ENCODE measurements at places on chromosomes 5 and 9.

- no peak overlapping the region for H3K4me3 ChIP-seq
- no peaks in the 10 kb centered on the region for H3K36me3 ChIP-seq
- no peak for DNase-seq
These were observed 58.1 kb downstream of the ZNF474 start for GRCh38 chr5:122187426-122187825.

DNA sequence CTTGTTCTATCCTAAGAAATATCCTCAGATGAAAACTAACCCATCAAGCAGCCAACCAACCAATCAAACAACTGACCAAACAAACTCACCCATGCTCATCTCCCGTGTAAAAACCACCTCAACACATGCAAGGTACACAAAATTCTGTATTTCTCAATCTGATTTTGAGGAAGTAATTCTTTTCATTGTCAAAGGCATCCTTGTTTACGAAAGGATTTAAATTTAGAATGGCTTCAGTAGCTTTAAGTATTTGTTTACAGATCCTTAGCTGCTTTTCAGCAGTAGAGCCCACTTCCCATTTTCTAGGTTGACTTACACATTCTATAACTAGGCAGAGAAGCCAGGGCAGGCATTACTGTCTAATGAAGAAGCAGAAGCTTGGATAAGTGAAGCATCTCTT lies 78.6 kb downstream of the NTRK2 start:
- no peaks in the 10 kb centered on the region for H3K36me3 ChIP-seq
- H3K27me3 ChIP-seq: peaks cover 6% of the 10 kb centered on the region
- no peak overlapping the region for H3K4me3 ChIP-seq
- no peaks in the 10 kb centered on the region for H3K4me1 ChIP-seq
- no peak overlapping the region for H3K27ac ChIP-seq
- no peak for DNase-seq

GRCh38 chr5:10420932-10421331 lies 20.7 kb upstream of the ROPN1L start:
- peaks cover 21% of the 10 kb centered on the region for H3K36me3 ChIP-seq
- no peaks in the 10 kb centered on the region for H3K27me3 ChIP-seq
- H3K4me1 ChIP-seq: peaks cover 52% of the 10 kb centered on the region
- no peak overlapping the region for H3K4me3 ChIP-seq
- H3K27ac ChIP-seq: peak overlapping the region; percentile 35

GRCh38 chr5:149940077-149940574 lies 4.5 kb downstream of the PDE6A start:
- peak overlapping the region; percentile 29 for H3K4me3 ChIP-seq
- H3K4me1 ChIP-seq: peaks cover 18% of the 10 kb centered on the region
- H3K36me3 ChIP-seq: no peaks in the 10 kb centered on the region
- DNase-seq: peak; percentile 16

GRCh38 chr5:178403351-178403750 lies 170.7 kb upstream of the PHYKPL start:
- H3K4me3 ChIP-seq: no peak overlapping the region
- H3K4me1 ChIP-seq: no peaks in the 10 kb centered on the region
- H3K27ac ChIP-seq: no peak overlapping the region
- no peak for DNase-seq
- H3K27me3 ChIP-seq: peaks cover 4% of the 10 kb centered on the region

DNA sequence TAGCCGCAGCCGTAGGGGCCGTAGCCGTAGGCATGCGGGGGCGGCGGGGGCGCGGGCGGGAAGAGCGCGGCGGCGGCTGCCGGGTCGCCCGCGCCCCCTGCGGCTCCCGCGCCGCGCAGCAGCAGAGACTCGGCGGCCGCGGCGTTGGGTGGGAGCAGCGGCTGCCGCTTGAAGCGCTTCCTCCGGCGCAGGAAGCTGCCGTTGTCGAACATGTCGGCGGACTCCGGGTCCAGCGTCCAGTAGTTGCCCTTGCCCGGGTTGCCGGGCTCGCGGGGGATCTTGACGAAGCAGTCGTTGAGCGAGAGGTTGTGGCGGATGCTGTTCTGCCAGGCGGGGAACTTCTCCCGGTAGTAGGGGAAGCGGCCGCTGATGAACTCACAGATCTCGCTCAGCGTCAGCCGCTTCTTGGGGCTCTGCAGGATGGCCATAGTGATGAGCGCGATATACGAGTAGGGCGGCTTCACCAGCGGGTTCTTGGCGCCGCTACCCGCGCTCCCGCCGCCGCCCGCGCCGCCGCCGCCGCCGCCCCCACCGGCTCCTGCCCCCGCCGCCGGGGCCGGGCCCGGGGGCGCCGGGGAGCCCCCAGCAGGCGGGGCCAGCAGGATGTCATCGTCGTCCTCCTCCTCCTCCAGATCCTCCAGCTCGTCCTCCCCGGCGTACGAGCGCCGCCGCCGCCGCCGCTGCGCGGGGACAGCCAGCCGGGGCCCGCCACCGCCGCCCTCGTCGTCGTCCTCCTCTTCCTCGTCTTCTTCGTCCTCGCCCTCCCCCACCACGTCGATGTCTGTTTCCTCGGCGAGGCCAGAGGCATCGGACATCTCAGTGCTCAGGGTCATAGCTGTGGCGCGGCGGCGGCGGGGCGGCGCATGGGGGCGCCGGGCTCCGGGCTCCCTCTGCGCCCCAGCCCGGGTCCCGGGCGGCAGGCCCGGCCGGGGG lies 781 bp downstream of the FOXD1 start:
- H3K36me3 ChIP-seq: no peaks in the 10 kb centered on the region
- peaks cover 75% of the 10 kb centered on the region for H3K27me3 ChIP-seq
- peaks cover 27% of the 10 kb centered on the region for H3K4me1 ChIP-seq
- peak overlapping the region; percentile 83 for H3K4me3 ChIP-seq
- DNase-seq: peak; percentile 47
- peak overlapping the region; percentile 42 for H3K27ac ChIP-seq

DNA sequence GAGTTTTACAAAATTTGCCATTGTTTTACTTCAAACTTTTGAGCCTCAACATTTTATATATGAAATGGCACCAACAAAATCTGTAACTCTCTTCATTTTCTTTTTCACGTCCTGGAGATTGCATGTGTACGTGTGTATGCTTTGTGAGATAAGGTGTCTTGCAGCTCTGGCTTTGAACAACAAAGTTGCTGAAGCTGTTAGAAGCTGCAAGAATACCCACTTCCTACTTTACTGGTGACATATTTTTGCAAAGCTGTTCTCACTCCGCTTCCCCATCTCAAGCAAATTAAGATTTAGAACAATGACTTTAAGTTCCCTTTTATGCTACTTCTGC lies 41.8 kb downstream of the FYB1 start:
- H3K4me3 ChIP-seq: peak overlapping the region; percentile 74
- peaks cover 19% of the 10 kb centered on the region for H3K36me3 ChIP-seq
- no peaks in the 10 kb centered on the region for H3K27me3 ChIP-seq

GRCh38 chr9:27209034-27209433 lies 87.9 kb downstream of the EQTN start:
- no peak overlapping the region for H3K4me3 ChIP-seq
- peaks cover 5% of the 10 kb centered on the region for H3K27me3 ChIP-seq
- no peak for DNase-seq

DNA sequence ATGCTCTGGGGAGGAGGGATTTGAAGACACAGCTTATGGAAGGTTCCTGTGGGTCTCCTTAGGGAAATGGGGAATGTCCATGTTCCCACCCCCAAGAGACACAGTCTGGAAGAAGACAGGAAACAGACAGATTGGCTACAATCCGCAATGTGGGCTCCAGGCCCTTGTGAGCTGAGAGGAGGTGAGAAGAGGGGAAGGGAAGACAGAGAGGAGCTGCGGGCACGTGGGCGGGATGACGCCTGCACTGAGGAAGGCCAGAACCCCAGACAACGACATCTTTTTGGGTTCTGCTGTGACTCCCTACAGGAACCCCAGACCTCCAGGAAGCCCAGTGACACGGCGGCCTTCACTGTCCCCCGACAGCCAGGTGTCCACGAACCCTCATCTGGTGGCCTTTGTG lies 29.9 kb upstream of the NKD2 start:
- H3K27me3 ChIP-seq: peaks cover 4% of the 10 kb centered on the region
- H3K27ac ChIP-seq: no peak overlapping the region
- peaks cover 15% of the 10 kb centered on the region for H3K4me1 ChIP-seq

- peaks cover 13% of the 10 kb centered on the region for H3K4me1 ChIP-seq
- H3K27me3 ChIP-seq: peaks cover 42% of the 10 kb centered on the region
These were observed 60.8 kb downstream of the FOXD1 start for GRCh38 chr5:73387601-73388305.

DNA sequence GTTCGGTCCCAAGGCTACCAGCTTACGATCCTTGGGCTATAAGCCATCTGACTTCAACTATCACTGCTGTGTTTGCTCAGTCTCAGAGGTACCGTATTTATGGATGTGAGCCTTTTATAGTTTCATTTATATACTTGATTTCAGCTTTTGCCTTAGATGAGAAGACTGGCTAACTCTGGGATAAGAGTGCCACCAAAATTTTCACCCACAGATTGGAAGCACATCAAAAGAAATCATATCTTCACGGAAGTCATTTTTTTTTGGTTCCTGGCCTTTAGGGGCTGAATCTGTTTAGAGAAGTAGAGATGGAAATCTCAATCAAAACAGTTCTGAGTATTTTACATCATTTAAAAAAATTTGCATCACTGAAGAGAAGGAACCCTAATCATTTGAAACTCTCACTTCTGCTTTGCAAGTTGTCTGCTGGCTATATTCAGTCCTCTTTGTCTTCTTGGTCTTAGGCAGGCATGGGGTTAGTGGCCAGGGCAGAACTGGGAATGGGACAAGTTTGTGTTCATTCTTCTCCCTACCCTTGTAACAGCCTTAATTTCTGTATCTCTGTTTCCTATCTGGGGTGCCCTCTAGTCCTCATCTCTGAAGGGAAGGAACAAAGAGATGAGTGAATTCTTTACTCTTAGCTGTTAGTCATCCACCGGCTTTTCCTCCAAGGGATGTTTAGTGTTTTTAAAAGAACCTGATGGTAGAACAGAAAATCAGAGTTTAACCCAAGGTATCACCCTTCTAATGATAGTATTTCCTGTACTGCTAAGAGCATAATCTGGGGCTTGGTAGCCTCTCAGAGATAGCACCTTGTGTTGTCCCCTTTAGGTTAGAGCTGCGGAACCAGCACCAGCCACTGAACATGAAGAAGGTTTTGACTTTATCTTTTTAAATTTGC lies 14.1 kb upstream of the TNFAIP8 start:
- H3K27ac ChIP-seq: peak overlapping the region; percentile 92
- H3K4me3 ChIP-seq: peak overlapping the region; percentile 83
- peaks cover 3% of the 10 kb centered on the region for H3K36me3 ChIP-seq
- peak; percentile 29 for DNase-seq

DNA sequence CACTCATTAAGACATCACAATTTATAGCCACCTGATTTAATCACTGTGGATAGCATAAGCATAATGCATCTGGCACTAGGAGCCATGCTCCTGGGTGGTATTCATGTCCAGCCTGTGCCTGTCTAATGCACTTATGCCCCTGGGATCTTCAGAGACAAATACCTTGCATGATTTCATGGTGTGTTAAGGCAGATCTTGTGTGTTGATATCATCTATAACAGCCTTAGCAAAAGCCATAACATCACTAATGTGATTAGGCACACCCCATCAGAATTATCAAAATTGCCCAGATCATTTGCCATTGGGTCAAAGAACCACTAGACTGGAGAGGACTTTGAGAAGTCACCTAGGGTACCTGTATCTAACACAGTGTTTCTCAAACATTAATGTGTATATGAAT lies 43.7 kb upstream of the SELENOP start:
- no peaks in the 10 kb centered on the region for H3K4me1 ChIP-seq
- no peak for DNase-seq
- H3K4me3 ChIP-seq: no peak overlapping the region
- peaks cover 10% of the 10 kb centered on the region for H3K27me3 ChIP-seq

- peaks cover 17% of the 10 kb centered on the region for H3K4me1 ChIP-seq
- no peak overlapping the region for H3K4me3 ChIP-seq
- DNase-seq: no peak
- H3K27me3 ChIP-seq: no peaks in the 10 kb centered on the region
- H3K36me3 ChIP-seq: no peaks in the 10 kb centered on the region
These were observed 158.9 kb upstream of the KLF9 start for GRCh38 chr9:70573308-70573707.

DNA sequence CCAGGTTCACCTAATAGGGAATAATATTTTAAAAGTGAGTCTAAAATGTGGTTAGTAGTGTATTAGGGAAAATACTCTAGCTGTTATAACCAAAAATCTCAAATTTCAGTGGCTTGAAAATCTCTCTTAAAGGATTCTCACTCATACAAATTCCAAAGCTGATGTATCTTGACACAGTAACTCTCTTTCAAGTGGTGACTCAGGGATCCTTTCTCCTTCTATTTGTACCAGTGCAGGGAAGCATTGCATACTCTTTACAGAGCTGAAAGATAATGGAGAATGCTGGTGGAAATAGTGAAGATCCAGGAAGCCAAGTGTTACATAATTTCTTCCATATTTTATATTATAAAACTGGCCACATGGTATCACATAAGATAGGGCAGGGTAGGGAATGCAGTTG lies 560.2 kb upstream of the CDH9 start:
- H3K4me1 ChIP-seq: no peaks in the 10 kb centered on the region
- no peaks in the 10 kb centered on the region for H3K27me3 ChIP-seq
- no peak for DNase-seq
- no peaks in the 10 kb centered on the region for H3K36me3 ChIP-seq

DNA sequence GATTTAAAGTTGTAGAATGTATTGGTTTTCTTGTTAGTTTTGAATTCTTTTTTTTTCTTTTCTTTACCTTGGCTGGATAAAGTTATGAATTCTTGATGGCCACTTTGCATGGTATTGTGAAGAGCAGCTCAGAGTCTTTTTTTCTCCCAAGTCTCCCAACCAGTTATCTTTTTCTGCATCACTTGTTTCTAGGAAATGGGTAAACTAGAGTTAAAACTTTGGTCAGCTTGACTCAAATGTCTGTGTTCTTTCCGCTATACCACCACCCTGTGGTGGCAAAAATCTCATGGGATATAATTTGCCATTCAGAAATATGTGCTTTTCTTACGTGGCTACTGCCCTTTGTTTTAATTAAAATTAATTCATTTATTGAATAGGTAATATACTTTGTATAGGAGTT lies 113.2 kb downstream of the UNC13B start:
- DNase-seq: no peak
- H3K36me3 ChIP-seq: no peaks in the 10 kb centered on the region
- H3K4me3 ChIP-seq: no peak overlapping the region
- no peak overlapping the region for H3K27ac ChIP-seq
- peaks cover 4% of the 10 kb centered on the region for H3K27me3 ChIP-seq

GRCh38 chr5:181109489-181110013 lies 21.4 kb downstream of the OR2V1 start:
- peaks cover 4% of the 10 kb centered on the region for H3K36me3 ChIP-seq
- H3K4me3 ChIP-seq: no peak overlapping the region
- no peak overlapping the region for H3K27ac ChIP-seq
- peaks cover 79% of the 10 kb centered on the region for H3K27me3 ChIP-seq
- DNase-seq: no peak
- peaks cover 3% of the 10 kb centered on the region for H3K4me1 ChIP-seq

DNA sequence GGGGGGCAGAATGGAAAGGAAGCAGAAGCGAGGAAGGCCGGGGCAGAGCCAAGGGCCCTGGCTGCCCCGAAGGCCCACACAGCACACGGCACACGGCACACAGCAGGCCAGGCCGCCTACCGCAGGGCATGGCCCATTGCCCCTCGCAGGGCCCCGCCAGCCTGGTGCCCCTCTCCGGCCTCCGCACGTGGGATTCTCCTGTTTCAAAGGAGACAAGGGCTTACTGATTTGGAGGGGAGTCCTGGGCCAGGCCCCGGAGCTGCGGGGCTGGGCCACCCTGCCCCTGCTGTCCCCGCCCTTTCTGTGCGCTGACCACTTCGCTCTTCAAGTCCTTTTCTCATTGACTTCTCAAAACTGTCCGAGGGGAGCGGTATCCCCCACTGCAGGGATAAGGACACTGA lies 7.7 kb upstream of the PHYKPL start:
- H3K27ac ChIP-seq: no peak overlapping the region
- H3K27me3 ChIP-seq: no peaks in the 10 kb centered on the region
- DNase-seq: no peak
- H3K4me1 ChIP-seq: peaks cover 45% of the 10 kb centered on the region

All from activated T-cell treated with anti-CD3 and anti-CD28 coated beads, Interleukin-2, amount 50 U/mL, for 72 hours (primary cell).